ENCODE measurements at places on chromosomes 7 and 10. TPM values are rescaled to one million over a fixed set of nuclear protein-coding genes. Genes with fewer than 3 reads are reported as not detected.

SRRM3 gene
- total RNA-seq, result 8.5 TPM

PSD gene
- 2.4 TPM for total RNA-seq

SLC13A1 gene
- total RNA-seq, result not detected

ATP6V0A4 gene
- total RNA-seq, result 0.15 TPM

MUC3A gene
- total RNA-seq, result 24.7 TPM

DNA sequence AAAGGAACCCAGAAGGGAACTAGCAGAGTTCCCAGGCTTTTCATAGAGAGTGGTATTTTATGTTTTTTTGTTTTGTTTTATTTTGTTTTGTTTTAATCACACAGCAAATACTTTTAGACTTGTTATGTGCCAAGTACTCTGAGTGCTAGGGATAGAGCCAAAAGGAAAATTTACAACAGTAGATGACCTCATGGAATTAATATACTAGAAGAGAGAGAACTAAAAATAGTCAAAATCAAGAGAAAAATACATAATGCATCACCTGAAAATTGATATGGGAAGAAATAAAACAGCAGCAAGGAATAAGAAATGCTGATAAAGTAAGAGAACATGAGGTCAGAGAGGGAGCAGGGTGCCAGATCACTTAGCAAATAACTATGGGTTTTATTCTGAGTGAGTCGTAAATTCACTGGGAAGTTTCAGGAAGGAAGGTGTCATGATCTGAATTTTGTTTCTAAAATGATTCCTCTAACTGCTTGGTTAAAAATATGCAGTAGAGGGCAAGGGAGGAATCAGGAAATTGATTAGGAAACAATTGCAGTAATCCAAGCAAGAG is 351.0 kb downstream of the ANKRD7 start:
- H3K27me3 ChIP-seq, result no peaks in the 10 kb centered on the region
- H3K4me3 ChIP-seq, result no peak overlapping the region
- H3K36me3 ChIP-seq, result no peaks in the 10 kb centered on the region
- no peak overlapping the region for H3K27ac ChIP-seq

GRCh38 chr10:7458556-7458955 is 47.7 kb upstream of the SFMBT2 start:
- DNase-seq, result no peak
- no peaks in the 10 kb centered on the region for H3K36me3 ChIP-seq
- H3K4me1 ChIP-seq, result no peaks in the 10 kb centered on the region
- H3K27ac ChIP-seq, result no peak overlapping the region
- H3K27me3 ChIP-seq, result no peaks in the 10 kb centered on the region

DNA sequence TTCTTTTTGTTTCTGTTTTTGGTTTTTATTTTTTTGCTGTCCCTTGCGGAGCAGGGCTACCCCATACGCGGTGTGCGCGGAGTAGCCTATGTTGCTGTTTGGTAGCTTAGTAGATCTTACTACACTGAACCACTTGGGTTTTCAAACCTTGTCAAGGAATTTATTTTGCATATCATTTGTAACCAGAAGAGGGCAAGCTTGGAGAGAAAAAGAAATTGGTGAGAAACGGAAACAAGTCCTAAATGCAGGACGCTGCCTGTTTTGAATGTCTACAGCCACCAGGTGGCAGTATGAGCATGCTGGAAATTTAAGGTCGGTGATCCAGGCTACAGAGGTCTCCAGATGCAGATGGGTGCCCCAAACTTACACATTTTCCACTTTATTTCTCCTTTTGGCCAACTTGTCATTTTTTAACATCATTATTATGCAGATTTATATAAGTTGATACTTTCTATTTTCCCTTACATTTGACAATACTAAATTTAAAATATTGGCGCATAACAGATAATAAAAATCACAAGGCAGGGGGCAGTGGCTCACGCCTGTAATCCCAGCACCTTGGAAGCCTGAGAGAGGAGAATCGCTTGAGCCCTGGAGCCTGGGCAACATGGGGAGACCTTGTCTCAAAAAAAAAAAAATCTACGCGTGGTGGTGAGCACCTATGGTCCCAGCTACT is 15.3 kb upstream of the TRA2A start:
- DNase-seq, result peak; percentile 84
- H3K27ac ChIP-seq, result no peak overlapping the region
- H3K4me3 ChIP-seq, result no peak overlapping the region
- H3K36me3 ChIP-seq, result no peaks in the 10 kb centered on the region
- no peaks in the 10 kb centered on the region for H3K27me3 ChIP-seq

DNA sequence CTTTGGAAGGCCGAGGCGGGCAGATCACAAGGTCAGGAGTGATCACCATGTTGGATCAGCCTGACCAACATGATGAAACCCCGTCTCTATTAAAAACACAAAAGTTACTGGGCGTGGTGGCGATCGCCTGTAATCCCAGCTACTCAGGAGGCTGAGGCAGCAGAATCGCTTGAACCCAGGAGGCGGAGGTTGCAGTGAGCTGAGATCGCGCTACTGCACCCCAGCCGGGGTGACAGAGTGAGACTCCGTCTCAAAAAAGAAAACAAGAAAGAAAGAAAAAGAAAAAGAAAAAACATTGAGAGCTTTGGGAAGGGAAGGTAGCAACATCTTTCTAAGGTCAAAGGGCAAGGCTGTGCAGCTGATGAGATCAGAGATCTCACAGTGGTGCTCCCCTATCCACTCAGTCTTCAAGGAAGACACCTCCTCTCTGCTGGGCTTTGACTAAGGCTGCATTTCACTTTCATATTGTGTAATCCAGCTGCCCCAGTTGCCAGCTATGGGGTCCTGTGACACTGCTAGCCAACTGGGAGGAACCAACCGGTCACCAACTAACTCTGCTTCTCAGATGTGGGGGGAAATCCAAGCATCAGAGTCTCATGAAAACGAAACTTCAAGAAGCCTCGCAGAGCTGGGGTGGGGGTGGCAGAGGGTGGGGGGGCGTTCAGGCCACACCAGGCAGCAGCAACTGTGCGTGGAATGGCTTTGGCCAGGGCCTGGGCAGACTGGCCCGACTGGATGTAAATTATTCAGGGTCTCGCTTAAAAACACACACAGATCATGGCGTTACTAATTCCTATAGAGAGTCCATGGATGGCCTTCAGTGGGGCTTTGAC is 1.5 kb downstream of the IL15RA start:
- peak overlapping the region; percentile 66 for H3K4me3 ChIP-seq
- H3K27me3 ChIP-seq, result no peaks in the 10 kb centered on the region
- no peak for DNase-seq
- peaks cover 24% of the 10 kb centered on the region for H3K4me1 ChIP-seq
- H3K27ac ChIP-seq, result peak overlapping the region; percentile 91
- no peaks in the 10 kb centered on the region for H3K36me3 ChIP-seq

GRCh38 chr7:131166066-131166465 is 161.6 kb upstream of the MKLN1 start:
- H3K4me1 ChIP-seq, result peaks cover 22% of the 10 kb centered on the region
- no peak for DNase-seq
- no peak overlapping the region for H3K4me3 ChIP-seq

GRCh38 chr7:29449569-29450260 is 113.9 kb upstream of the PRR15 start:
- 0 out of 2 replicates have a peak, but pooled peaks cover 3% of the 10 kb centered on the region for H3K4me1 ChIP-seq
- no peak overlapping the region for H3K27ac ChIP-seq
- H3K4me3 ChIP-seq, result no peak overlapping the region
- peak; percentile 20 for DNase-seq
- peaks cover 2% of the 10 kb centered on the region for H3K27me3 ChIP-seq

DNA sequence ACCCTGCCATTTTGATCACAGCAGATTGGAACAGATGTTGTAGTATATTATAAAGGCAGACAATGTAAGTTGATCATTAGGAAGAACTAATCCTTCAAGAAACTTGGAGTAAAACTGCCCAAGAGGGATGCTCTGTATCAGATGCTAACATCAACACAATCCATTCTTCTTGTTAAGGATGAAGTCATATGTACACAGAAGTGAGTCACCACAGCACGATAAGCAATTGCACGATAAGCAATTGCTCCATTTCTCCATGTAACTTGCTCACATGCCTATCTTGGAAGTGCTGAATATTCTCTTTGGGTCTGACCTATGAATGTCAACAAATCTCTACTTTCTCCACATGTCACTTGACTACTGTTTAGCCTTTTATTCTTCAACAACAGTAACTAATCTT is 41.5 kb upstream of the DMTF1 start:
- DNase-seq, result no peak
- H3K27ac ChIP-seq, result no peak overlapping the region
- no peaks in the 10 kb centered on the region for H3K4me1 ChIP-seq
- H3K36me3 ChIP-seq, result no peaks in the 10 kb centered on the region
- H3K27me3 ChIP-seq, result no peaks in the 10 kb centered on the region

- no peak overlapping the region for H3K4me3 ChIP-seq
- peaks cover 40% of the 10 kb centered on the region for H3K4me1 ChIP-seq
- H3K27me3 ChIP-seq, result no peaks in the 10 kb centered on the region
- H3K27ac ChIP-seq, result peak overlapping the region; percentile 91
- DNase-seq, result no peak
These were observed 126.0 kb downstream of the SKIDA1 start for GRCh38 chr10:21399392-21400035.

- H3K4me3 ChIP-seq, result no peak overlapping the region
- H3K36me3 ChIP-seq, result no peaks in the 10 kb centered on the region
- 0 out of 2 replicates have a peak, but pooled peaks cover 2% of the 10 kb centered on the region for H3K4me1 ChIP-seq
- peaks cover 19% of the 10 kb centered on the region for H3K27me3 ChIP-seq
- no peak for DNase-seq
- H3K27ac ChIP-seq, result no peak overlapping the region
These were observed 5.5 kb downstream of the IGFBP3 start for GRCh38 chr7:45915606-45916005.

- H3K27ac ChIP-seq, result no peak overlapping the region
- no peak overlapping the region for H3K4me3 ChIP-seq
- no peaks in the 10 kb centered on the region for H3K27me3 ChIP-seq
- no peaks in the 10 kb centered on the region for H3K36me3 ChIP-seq
- peaks cover 2% of the 10 kb centered on the region for H3K4me1 ChIP-seq
- no peak for DNase-seq
These were observed 11.6 kb downstream of the PDZD7 start for GRCh38 chr10:101019440-101019703.

DNA sequence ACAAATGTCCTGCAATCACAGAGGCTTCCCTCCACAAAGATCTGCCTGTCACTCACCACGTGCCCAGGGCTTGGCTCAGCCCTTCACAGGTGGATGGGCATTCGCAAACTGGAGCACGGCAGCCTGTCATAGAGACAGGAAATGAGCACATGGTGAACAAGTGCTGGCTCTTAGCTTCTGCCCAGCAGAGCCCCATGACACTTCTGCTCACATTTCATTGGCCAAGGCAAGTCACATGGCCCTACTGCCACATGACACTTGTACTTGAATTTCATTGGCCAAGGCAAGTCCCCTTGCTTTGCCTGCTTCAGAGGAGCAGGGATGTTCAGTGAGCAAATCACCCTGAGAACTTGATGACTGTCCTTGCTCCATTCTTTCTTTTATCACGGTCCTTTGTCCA is 110.8 kb upstream of the PPP2R2D start:
- no peak overlapping the region for H3K27ac ChIP-seq
- H3K4me3 ChIP-seq, result no peak overlapping the region
- DNase-seq, result no peak
- H3K4me1 ChIP-seq, result no peaks in the 10 kb centered on the region
- H3K27me3 ChIP-seq, result peaks cover 15% of the 10 kb centered on the region
- H3K36me3 ChIP-seq, result no peaks in the 10 kb centered on the region

GRCh38 chr10:123266971-123267370 is 112.8 kb downstream of the BUB3 start:
- no peak overlapping the region for H3K27ac ChIP-seq
- H3K36me3 ChIP-seq, result no peaks in the 10 kb centered on the region
- DNase-seq, result no peak
- no peaks in the 10 kb centered on the region for H3K4me1 ChIP-seq
- no peaks in the 10 kb centered on the region for H3K27me3 ChIP-seq

- DNase-seq, result no peak
- H3K4me1 ChIP-seq, result no peaks in the 10 kb centered on the region
- no peak overlapping the region for H3K4me3 ChIP-seq
These were observed 481.0 kb upstream of the SEMA3A start for GRCh38 chr7:84675633-84676034.

GRCh38 chr7:3243256-3243655 is 57.8 kb upstream of the SDK1 start:
- H3K4me3 ChIP-seq, result peak overlapping the region; percentile 58
- H3K27me3 ChIP-seq, result no peaks in the 10 kb centered on the region
- H3K4me1 ChIP-seq, result peaks cover 40% of the 10 kb centered on the region
- peak; percentile 43 for DNase-seq
- H3K36me3 ChIP-seq, result no peaks in the 10 kb centered on the region
- peak overlapping the region; percentile 91 for H3K27ac ChIP-seq

GRCh38 chr10:92087750-92088395 is 164.3 kb downstream of the BTAF1 start:
- H3K4me1 ChIP-seq, result peaks cover 6% of the 10 kb centered on the region
- DNase-seq, result peak; percentile 84
- H3K27ac ChIP-seq, result no peak overlapping the region
- no peaks in the 10 kb centered on the region for H3K27me3 ChIP-seq
- no peaks in the 10 kb centered on the region for H3K36me3 ChIP-seq

DNA sequence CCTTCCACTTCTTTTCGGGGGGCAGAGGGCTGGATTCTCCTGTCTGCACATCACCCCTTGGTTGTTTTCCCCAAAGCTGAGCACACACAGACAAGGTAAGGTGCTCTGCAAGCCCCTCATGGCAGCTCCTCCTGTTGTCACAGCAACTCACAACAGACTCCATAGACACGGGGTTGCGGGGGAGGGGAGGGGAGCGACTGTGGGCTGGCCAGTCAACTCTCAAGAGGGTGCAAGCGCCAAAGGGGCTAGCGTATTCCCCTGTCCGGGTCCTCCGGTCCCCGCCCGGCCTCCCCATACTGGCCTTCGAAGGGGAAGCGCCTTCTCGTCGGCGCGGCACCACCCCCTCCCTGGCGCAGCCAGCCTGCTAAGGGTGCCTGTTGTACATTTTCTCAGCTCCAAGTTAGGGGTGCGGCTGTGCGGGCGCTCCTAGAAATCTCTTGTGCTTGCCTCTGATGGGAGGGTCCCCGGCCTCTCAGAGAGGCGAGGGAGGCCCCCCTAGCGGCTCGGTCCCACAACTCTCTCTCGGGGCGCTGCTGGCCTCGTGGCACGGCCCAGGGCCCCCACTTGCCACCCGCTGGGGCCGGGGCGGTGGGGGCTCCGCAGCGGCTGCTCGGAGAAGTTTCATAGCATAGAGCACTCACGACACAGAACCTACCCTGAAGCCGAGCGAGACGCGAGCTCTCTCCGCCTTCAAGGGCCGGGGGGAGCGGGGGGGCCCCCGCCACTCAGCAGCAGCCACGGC is 498 bp downstream of the RHOBTB1 start:
- peak overlapping the region; percentile 68 for H3K4me3 ChIP-seq
- H3K4me1 ChIP-seq, result peaks cover 16% of the 10 kb centered on the region
- H3K36me3 ChIP-seq, result no peaks in the 10 kb centered on the region
- peaks cover 10% of the 10 kb centered on the region for H3K27me3 ChIP-seq
- H3K27ac ChIP-seq, result peak overlapping the region; percentile 45

Data from Panc1 (cell line).